ENCODE measurements at places on chromosomes 6 and 20.

GRCh38 chr6:17397764-17398194 lies 4.4 kb downstream of the CAP2 start:
- no peak for DNase-seq

DNA sequence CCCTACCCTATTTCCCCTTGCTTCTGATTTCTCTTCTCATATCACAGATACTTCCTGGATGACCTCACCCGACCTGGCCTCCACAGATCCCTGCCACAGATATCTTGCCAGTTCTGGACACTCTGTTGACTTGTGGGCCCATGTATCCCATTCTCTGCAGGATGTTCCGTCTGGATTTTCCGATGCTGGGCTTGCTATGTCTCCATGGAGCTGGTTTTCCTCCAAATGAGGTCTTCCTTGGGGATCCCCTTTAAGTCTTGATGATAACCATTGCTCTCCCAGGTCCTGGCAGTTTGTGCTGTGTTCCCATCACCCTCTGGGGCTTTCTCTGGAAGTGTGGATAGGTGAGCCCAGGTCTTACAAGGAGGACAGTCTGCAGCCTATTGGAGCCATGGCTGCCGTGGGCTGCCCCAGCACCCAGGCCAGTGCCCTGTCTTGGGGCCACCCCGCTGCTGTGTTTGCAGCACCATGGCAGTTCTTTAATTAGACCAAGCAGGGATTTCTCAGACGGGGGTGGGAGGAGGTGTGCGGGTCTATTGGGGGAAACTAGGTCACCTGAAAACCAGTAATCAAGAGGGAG lies 23.9 kb downstream of the PPP1R16B start:
- no peak for DNase-seq

DNA sequence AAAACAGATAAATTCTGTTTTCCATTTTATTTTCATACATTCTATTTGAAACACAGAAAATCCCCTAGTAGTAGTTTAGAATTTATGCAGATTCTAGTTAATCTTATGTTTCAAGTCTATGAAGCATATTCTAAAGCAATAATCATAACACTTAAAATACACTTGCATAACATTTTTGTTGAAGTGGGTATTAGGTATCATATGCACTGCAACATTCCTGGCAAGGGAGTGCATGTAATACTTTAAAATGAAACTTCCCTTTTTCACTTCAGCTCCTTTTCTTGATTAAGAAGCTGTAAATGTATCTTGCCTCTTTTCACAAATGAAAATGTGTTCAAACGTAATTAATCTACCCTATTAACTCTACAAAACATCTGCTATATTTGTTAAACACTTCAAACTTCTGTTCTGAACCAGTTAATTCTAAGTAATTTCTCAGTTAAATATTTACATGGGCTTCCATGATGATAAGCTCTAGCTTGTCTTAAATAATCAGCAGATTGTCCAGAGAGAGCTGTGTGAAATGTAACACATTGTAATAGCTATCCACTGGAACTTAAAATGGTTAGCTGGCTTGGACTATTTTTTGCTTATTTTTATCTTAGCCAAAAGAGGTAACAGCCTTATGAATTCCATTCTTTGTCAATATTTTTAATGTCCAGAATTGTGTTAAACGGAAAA lies 192.8 kb downstream of the COL19A1 start:
- DNase-seq, result no peak

GRCh38 chr6:111417946-111418345 lies 65.1 kb downstream of the REV3L start:
- DNase-seq, result no peak

- DNase-seq, result no peak
These were observed 1.8 kb downstream of the TPD52L1 start for GRCh38 chr6:125155344-125155743.

DNA sequence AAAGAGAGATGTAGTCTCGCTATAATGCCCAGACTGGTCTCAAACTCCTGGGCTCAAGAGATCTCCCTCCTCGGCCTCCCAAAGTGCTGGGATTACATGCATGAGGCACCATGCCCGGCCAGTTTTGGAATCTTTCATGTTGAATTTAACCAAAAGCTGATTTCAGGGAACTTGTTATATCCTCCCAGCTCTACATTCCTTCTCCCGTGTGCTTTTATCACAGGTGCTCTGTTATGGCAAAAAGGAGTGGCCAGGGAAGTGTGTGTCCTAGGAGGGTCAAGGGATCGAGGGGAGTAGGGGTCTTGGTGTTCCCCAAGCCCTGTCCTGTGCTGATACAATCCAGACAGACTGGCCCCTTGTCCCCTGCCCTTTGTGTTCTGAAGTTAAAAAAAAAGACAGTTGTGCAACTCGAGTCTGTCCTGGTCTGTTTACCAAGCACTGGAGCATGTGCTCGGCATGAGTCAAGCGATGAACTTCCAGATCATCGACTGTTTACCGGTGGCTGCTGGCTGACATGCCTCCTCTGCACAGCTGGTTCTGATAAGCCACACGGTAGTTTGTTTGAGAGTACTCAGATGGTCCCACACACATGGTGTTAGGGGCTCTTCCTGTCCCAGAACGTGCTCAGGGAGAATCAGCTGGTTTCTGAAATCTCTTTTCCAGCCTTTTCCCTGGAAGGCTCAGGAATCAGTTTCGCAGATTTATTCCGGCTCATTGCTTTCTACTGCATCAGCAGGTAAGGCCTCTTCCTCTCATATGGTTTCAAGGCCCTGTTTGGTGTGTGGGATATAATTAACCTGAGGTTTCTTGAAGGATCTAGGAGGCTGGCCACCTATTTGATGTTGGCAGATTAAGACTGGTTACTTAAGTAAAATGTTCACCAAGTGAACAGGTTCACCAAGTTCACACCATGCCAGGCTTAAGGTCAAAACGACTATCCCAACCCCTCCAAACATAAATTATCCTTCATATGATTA lies 52.6 kb upstream of the NAA20 start:
- no peak for DNase-seq

DNA sequence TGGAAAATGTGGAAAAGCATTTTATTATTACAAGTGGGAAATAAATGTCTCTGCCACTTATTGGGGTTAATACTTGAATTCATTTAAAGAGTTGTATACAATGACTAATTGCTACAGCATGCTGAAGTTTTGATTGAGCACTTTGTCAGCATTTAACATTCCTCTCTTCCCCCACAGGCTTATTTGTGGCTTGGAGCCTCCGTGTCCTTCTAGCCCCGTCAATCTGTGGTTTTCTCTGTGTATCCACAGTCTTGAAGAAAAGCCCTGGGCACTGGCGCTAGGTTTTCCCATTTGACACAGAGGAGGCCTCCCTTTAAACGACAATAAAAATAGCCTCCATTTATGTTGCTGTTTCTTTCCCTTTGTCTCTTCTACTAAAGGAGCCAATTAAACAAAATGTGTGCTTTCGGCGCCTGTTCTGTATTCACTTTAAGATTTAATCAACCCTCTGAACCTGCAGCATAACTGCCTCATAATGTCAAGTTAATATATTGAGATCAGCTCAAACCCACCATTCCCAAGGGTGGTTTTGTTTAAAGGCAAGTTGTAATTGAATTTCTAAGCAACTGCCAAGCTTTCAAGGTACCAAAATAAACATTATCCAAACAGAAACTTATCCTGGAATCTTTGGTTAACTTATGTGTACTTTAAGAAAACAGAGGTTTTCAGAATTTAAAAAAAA lies 326.6 kb upstream of the RNF24 start:
- no peak for DNase-seq
